Mesenteric fat pad (tissue), 1 donor: ENCODE measurements at places on chromosomes 7 and 10. TPM values are rescaled to one million over a fixed set of nuclear protein-coding genes. Genes with fewer than 3 reads are reported as not detected.
A peak's percentile ranks its signal among the peaks of the same experiment; 100 is the strongest.

The GRID2IP gene
- not detected for total RNA-seq

The LIPM gene
- not detected for total RNA-seq

The SPDYE1 gene
- total RNA-seq = not detected

The MLXIPL gene
- total RNA-seq = 91.5 TPM

The SND1 gene
- 193 TPM for total RNA-seq

DNA sequence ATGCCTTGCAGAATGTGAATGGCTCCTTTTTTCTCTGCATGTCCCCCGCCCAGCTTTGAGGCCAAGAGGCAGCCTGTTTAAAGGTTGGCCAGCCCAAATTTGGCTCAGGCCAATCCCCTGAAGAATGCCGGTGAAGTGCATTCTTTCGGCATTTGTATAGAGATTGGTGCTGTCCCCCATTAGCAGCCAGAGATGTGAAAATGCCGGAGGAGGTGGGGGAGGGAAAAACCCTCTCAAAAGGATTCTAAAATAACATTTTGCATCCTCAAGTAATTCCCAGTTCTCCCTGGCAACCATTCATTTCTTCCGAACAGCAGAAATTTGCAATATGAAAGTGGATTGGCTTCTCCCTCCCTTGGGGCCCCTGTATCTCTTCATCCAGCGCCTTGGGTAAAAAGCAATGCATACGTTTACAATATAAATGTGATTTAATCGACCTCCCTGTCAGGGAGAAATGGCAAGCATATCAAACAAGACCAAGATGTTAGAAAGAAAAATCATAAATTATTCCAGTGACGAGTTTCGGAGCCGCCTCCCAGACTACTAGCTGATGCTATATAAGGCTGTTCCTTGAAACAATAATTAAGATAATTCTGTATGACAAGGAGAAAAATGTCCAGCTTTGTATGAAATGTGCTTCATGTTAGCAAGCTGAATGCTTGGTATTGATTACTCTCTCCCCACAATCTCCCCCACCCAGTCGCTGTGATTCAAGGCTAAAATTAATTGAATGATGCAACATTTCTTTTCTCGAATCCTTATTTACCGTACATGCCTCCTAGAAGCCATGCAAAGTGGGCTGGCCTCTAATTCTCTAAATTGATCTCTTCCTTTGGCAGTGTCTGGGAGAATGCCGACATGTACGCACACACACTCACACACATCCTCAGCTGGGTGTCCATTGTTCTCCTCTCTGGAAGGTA is 323.7 kb downstream of the RPS24 start:
- no peak for DNase-seq

GRCh38 chr10:86049442-86049841 is 317.2 kb downstream of the GRID1 start:
- peak; percentile 35 for DNase-seq

DNA sequence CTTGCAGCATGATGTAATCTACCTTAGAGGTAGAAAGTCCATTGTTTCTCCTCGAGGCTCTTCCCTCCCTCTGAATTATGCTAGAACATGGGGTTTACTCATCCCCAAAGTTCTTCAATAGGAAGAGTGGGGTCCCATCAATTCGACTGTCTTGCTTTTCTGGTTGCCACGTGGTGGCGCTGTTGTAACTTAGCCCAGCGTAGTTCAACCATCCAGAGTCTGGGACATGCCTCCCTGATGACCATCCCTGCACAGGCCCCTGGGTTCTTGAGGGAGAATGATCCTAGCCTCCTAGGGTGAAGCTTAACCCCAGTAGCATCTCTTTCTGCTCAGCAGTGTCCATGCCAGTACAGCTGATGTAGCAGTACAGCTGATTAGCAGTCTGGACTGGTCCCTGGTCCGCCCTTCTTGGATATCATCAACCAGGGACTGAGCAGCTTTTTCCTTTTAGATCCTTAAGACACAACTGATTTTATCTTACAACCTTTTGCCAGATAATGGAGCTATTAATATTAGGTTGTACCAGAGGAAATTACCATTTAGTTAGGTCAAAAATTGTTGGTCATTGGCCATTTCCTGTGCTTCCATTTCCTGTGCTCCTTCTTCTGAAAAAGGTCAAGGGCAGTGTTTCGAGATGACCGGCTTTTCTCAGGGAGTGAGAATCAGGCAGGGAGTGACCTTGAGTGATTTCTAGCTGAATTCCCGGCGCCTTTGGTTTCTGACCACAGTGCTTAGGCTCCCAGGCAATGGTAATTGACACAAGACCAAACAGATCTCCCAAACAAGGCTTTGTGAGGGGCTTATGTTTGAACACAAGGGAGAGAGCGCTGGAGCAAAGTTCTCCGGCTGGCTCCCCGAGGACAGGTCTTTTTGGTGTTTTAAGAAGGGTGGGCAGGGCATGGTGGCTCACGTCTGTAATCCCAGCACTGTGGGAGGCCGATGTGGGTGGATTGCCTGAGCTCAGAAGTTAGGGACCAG is 65.4 kb downstream of the TACC2 start:
- DNase-seq = no peak
